CD4-positive, alpha-beta T cell treated with Interleukin-12 subunit alpha and Interleukin-12 subunit beta, for 1 hour (primary cell): ENCODE measurements at places on chromosomes 4 and X.

GRCh38 chrX:38500866-38501265 lies 60.5 kb upstream of the TSPAN7 start:
- DNase-seq, result no peak

DNA sequence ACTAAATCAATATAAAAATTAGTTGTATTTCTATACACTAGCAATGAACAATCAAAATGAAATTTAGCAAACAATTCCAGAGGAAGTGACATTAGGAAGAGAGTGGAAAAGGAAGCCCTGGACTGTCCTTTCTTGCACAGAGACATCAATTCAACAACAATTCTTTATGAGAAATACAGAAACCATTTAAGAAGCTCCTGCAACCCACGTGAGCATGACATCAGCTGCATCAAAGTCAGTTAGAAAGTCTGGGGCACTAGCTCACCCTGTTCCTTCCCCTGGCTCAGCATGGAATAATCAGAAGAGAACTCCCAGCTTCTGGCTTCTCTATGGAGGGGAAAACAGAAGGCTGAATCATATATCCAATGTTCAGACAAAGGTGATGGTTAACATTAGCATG lies 48.6 kb upstream of the STARD8 start:
- DNase-seq, result no peak

DNA sequence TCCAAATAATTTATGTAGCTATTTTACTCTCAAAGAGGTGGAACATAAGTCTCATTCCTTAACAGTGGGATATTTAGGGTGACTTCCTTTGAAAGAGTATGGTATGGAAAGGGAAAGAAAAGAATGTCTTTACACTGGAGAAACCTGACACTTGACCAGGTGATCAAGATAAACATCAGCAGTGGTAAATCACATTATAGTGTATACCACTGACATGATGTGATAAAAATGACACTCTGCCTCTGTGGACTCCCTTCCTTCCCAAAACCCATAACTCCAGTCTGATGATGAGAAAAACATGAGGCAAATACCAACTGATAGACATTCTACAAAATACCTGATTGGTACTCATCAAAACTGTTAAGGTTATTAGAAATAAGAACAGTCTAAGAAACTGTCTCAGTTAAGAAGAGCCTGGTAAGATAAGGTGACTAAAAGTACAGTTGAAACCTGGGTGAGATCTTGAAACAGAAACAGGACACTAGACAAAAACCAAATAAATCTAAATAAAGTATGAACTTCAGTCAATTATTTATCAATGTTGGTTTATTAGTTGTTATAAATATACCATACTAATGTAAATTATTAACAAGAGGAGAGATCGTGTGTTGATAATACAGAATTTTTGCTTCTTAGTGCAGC lies 144.2 kb upstream of the PCDH18 start:
- no peak for DNase-seq

DNA sequence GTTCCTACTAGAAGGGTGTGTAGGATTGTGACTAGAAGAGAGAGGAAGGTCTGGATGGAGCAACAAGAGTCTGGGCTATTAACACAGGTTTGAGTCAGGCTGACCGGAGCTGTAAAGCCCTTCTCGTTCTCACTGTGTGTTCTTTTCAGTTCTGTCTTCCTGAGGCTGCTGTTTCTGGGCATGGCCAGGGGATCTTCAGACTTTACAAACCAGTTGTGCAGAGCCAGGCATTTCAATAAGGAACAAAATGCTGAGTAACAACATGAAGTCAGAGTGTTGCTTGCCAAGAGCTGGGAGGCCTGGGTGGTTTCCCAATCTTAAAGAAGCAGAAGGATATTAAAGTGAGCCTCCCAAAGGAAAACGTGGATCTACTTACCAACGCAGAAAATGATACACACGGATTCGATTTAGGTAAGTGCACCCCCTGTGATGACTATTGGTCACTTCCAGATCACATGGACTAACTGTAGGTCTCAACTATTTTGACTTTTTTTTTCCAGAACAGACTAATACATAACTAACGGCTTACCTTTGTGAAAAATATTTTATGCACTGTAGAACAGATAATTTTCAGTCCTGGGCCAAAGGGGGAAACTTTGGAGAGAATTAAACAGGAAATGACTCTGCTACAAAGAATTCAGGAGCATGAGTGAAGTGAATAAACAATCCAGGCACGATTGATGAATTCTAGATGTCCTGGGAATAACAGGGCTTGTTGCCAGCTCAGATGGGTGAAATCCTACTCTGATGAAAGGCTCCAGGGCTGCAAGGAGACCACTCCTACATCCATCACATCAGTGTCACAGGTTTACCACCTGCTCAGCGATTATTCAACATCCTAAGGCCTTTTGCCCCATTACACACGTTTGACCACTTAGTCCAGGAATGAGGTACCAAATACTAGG lies 94.5 kb downstream of the ANXA3 start:
- DNase-seq, result no peak

- no peak for DNase-seq
Observed at GRCh38 chr4:178081176-178081575, 638.9 kb upstream of the AGA start.

DNA sequence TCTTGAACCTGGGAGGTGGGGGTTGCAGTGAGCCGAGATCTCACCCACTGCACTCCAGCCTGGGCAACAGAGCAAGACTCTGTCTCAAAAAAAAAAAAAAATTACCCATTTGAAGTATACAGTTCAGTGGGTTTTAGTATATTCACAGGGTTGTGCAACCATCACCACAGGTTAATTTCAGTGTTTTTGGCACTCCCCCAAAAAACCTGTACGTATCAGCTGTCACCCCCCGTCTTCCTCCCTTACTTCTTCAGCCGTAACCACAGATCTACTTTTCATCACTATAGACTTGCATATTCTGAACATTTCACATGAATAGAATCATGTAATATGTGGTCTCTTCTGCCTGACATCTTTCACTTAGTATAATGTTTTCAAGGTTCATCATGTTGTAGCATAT lies 11.7 kb upstream of the PTTG2 start:
- no peak for DNase-seq

GRCh38 chrX:120379937-120380681 lies 18.2 kb downstream of the ATP1B4 start:
- no peak for DNase-seq

GRCh38 chrX:152824841-152825374 lies 5.6 kb downstream of the CETN2 start:
- DNase-seq, result no peak

- DNase-seq, result no peak
Observed at GRCh38 chr4:185280608-185281007, 71.2 kb downstream of the SNX25 start.

DNA sequence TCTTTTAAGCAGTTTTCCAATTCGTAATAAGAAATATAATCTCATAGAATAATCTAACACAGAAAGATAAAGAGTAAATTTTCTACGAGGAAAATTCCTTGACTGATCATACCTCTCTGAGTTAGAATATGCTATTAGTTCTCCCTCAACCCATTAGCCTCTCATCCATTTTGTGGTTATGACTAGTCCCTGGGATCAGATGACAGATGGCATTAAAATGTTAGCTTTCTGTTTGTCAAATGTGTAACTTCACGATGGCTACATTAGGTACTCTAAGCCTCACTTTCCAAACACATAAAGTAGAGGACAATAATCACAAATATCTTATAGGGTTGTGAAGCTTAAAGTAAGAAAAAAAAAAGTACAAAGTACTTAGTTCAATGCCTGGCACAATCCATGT lies 112.2 kb downstream of the ZAR1 start:
- DNase-seq, result no peak

DNA sequence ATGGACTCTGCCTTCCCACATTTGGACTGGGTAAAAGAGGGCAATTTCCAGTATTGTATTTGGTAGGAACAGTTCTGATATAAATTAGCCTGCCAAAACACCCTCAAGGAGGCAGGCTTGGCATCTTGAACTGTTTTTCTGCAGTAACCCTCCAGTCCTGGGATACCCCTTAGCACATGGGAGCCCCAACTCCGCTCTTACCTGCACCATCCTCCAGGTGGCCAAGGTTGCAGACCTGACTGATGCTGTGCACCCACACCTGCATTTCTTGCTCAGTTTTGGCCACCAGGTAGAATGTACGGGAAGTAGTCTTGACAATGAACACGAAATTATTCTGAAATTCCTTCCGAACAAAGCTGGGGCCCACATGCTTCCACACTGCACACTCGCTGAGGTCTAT lies 35.1 kb downstream of the GAB3 start:
- no peak for DNase-seq

DNA sequence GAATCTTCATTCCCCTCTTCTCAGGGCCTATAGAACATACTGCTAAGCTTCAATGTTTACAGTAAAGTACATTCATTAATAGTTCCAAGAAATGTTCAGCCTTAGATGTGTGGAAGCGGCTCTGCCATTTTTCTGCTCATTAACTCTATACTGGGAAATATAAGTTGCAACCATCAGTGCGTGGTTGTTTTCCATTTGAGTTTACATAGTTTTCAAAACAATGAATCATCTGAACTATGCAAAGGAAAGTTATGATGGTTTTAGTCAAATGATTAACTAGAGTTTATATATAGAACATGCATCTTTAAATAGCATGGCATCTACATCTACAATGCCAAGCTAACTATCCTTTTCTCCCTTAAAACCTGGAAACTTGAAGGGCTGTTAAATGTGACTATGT lies 29.6 kb downstream of the LEF1 start:
- DNase-seq, result no peak

DNA sequence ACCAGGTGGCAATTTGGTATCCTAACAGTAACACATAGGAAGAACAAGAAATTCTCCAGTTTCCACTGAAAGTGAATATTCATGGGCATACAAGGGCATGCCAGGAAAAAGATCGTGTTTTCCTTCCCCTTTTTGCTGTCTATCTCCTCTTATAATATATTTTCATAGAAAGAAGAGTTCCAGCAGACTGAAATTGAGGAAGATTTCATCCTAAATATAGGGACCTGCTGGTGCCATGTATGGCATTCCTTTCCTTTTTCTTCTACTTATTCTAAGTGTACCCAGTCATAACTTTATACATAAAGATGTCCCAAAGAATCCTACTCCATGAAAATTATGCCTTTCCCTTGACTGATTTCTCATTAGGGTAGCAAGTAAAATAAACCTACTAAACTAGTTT lies 40.8 kb upstream of the KCNIP4 start:
- no peak for DNase-seq

GRCh38 chrX:43525901-43526610 lies 130.0 kb upstream of the MAOA start:
- no peak for DNase-seq
